ENCODE measurements at places on chromosomes 1 and 21.

DNA sequence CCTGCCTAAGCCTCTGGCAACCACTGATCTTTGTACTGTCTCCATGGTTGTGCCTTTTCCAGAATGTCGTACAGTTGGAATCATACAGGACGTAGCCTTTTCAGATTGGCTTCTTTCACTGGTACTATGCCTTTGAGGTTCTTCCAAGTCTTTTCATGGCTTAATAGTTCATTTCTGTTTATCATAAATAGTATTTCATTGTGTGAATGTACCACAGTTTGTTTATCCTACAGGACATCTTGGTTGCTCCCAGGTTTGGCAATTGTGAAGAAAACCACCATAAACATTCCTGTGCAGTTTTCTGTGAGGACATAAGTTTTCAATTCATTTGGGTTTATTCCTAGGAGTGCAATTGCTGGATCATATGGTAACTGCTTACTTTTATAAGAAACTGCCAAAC, 190.6 kb upstream of the RAB4A start:
- DNase-seq = no peak

GRCh38 chr1:36239941-36240637, 15.8 kb downstream of the THRAP3 start:
- DNase-seq = peak; percentile 78

DNA sequence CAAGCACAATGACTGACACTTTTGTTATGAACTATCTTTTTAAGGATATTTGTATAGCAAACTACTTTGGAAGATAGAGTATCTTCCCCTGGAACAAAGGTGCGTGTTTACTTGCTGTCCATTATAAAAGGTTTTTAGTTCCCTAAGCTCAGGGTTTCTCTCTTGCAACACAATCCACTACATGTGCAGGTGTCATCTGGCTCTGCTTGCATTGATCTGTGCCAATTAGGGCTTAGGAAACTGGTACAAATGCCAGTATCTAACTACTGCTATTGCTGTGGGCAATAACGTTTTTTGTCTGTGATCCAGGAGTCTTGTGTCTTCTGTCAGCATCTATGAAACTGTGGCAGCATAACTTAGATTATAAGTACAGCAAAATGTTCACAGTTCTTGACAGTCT, 68.3 kb upstream of the ABCD3 start:
- no peak for DNase-seq

DNA sequence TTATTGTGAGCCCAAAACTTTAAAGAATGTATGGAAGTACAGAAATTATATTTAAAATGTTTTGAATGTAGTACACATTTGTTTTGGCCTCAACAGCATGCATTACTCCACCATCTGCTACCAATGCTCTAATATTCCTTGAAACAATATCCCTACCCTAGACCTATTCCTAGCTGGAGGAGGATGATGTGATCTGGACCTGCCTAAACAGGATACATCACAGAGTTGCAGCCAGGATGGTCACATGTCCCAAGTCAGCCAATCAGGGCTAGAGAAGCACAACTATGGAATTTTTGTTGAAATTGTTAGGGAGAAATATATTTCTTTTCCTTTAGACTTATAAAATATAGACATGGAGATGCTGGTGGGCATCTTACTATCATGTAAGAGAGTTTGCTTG, 623.3 kb upstream of the NR5A2 start:
- DNase-seq = no peak

DNA sequence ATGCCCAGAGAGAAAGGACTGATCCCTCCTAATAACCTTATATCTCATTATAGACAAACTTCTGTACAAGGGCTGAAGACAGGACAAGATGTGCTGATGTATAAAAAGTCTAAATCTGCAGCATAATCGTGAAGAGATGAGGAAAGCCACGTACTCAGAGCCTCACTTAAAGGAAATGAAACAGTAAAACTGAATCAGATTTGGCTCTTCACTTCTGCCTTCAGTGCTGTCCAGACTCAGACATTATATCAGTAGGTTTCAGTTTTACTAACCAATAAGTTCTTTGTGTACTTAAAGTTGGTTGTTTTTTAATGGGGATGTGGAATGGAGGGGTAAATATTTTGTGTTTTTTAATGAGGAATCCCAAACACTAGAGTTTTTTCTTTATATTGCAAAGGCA, 45.3 kb upstream of the RGS1 start:
- no peak for DNase-seq

- no peak for DNase-seq
Observed at GRCh38 chr1:15684042-15684461, at the start of gene PLEKHM2. TSS of gene PLEKHM2 (plus strand) at chr1:15684320. CDS start at chr1:15684559, 239 bp downstream.

GRCh38 chr1:213997038-213997771, 9.4 kb downstream of the PROX1 start:
- DNase-seq = no peak

GRCh38 chr1:175191659-175192058, 917 bp downstream of the KIAA0040 start:
- DNase-seq = no peak
